ENCODE measurements at places on chromosomes 3 and 15.

DNA sequence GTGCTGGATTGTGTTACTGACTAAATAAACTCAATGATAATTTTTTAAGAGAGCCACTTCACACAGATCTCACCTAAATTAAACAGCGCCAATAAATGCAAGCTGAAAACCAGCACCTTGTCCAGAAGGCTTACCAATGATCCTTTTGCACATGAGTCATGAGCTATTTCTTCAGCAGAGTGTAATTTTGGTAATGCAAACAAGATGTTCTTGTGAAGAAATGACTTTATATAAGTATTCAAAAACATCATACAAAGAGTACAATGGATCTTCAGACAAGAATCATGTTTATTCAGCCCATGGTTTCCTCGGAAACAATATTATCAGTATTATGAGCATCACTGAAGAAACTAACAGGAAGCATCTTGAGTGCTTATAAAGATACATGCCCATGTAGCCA lies 263.8 kb upstream of the UBE2E2 start:
- DNase-seq, result no peak

DNA sequence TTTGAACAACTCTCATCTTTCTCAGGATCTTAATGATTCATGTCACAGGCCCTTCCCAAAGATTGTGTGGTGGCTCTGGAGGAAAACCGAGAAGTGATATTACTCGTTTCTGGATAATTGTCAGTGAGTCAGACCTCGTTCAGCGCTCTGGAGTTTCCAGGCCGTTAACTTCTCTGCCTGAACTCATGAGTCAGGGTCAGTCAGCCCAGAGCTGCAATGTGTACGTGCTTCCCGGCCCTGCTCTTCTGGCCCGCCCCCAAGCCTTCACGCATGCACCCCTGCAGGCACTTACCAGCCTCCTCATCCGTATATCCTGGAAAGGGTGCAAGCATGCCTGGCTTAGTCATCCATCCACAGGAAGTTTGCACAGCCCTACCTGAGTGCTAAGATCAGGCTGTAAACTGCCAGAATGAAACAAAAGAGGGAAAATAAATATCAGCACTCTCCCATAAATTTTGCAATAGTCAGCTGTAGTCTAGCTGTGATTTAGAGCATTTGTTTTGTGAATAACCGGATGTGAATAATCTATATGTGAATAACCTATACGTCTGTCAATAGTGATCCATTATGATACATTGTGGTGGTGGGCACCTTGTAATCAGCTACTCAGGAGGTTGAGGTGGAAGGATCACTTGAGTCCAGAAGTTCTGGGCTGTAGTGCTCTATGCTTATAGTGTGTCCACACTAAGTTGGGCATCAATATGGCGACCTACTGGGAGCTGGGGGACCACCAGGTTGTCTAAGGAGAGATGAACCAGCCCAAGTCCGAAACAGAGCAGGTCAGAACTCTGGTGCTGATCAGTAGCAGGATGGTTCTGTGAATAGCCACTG lies 35.3 kb upstream of the SEMA4B start:
- DNase-seq, result no peak

DNA sequence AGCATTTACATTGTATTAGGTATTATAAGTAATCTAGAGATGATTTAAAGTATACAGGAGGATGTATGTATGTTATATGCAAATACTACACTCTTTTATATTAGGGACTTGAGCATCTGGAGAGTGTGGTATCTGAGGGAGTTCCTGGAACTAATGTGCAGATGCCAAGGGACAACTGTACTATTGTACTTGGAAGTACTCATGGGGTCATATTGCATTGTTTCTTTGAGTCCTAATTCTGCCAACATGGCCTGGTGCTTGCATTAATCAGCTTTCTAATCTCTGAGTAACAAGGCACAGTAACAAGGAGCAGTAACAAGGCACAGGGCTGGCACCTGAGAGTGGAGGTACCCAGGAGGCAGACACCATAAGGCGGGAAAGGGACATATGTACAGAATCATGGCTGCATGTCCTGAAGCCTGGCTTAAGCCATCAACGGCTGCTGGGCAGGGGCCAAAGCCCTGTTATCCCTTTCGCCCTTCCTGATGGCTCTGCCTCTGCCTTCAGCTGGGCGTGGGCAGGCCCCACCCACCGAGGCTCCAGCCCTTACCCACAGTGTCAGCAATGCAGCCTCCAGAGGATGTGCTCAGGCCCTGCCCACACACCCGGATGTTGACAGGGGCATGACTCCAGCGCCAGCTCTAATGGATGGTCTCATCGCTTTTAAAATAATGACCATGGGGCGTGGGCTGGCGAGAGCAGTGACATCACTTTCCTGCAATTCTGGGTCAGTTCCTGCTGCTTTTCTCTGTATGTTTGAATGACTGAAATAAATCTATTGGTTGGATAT lies 22.9 kb downstream of the CEMIP start:
- no peak for DNase-seq

DNA sequence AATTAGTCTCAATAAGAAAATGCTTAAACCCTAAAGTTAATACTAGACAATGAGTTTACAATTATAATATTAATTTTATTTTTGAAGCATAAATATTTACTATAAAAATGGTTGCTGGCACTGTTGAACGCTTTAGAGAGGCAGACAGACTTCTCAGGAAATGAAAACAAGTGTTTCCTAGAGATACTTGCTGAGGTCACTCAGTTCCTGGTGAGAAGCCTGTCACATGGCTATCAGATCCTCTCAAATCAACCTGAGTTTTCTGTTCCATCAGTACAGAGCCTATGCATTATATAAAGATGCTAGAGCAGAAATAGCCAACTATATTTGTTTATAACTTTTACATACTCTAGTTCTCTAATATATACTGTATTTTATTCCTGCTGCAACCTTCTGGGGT lies 109.2 kb downstream of the MYO5A start:
- DNase-seq, result no peak

DNA sequence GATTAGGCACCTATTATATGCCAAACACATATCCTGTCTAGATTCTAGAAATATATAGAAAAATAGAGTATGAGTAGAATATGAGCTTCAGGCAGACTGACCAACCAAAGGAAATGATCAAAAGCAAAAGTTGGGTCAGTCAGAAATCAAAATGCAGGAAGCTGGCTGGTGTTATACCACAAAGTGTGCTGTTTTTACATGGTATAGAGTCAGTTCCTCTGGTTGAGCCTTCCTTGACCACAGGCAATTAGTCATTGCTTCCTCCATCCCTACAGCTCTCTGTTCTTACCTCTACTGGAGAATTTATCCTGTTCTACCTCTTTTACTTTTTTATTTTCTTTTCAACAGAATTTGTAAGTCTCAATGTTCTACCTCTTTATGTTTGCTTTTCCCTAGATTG lies 149.8 kb downstream of the TMCO5A start:
- no peak for DNase-seq

GRCh38 chr3:42300778-42301177 lies 34.8 kb upstream of the CCK start:
- DNase-seq, result no peak

DNA sequence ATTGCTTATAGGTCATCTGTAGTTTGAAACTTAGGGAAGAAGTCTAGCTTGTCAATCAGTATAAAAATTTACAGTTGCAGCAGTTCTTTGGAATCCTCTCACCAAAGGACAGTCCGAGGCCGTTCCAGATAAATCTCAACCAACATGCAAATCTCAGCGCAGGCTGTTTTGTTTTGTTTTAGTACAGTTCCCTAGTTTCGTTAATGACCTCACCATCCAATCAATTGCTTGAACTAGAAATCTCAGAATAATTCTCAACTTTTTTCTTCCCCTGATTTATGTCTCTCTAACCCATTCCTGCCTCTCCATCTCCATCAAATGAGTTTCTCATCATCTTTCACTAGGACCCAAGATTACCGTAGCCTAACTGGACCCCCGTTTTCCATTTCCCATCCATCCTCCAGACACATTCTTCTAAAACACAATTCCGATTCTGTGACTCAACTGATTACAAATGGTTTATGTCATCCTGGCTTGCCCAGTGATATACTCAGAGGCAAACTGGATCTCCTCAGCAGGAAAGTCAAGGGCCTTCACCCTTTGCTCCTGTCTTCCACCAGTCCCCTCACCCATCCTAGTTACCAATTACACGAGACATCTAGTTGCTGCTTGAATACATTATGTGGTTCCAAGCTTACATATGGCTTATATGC lies 1.3 kb downstream of the SMCO1 start:
- DNase-seq, result no peak

- DNase-seq, result no peak
These were observed 210.1 kb downstream of the MECOM start for GRCh38 chr3:169453256-169454059.

- DNase-seq, result no peak
These were observed 952.0 kb downstream of the AGBL1 start for GRCh38 chr15:87031540-87032230.

- no peak for DNase-seq
These were observed 359.8 kb downstream of the C3orf38 start for GRCh38 chr3:88509582-88509981.

GRCh38 chr15:99443768-99444446 lies 121.9 kb upstream of the MEF2A start:
- DNase-seq, result no peak

GRCh38 chr3:119632216-119632615 lies 28.2 kb downstream of the POPDC2 start:
- no peak for DNase-seq

DNA sequence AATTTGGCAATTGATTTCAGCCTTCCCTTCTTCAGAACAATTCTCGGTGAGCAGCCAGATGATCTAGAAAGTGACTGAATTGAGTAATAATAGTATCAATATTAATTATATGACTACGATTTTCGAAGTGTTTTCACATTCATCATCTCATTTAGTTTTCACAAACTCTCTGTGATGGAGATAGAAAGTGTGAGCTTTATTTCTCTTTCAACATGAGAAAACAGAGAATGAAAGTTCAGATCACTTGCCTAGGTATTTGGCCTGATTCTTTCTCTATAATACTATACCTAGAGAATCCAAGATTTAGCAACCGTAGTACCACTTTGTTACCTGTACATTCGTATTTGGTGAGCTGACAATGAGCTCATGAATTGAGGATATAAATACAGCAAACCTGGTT lies 739.2 kb upstream of the NR2F2 start:
- no peak for DNase-seq

DNA sequence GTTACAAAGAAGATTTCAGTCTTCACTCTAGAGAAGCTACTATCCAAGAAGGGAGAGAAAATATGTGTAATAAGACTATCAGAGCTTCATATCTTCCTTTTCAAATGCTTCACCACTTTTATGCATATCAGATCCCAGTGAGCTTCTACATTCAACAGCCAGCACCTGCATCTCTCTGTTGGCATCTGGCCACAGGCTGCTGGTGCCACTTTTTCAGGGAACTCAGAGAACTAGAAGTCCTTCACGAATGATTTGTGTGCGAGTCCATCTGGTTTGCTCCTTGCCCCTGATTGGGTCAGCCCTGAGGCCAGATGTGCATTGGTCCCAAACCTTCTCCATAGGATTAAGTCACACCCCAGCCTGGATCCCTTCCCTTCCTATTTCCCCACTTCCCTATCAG lies 22.1 kb downstream of the SNTN start:
- DNase-seq, result no peak

DNA sequence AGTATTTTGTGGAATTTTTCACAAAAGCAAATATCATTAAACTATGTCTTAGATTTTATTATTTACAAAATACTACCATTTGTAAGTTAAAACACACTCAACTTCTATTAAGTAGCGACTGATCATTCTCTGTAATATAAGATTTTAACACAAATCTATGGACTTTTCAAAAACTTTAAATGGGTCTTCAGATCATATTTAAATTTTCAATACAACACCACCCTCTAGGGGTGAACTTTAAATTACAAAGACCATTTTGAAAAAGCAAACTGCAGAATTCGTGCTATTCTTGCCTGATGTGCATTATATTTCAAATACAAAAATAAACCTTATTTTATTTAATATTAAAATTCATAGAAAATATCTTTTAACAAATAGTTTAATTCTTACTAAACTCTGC lies 8.2 kb upstream of the VGLL4 start:
- no peak for DNase-seq

Data from stimulated activated CD8-positive, alpha-beta memory T cell treated with anti-CD3 and anti-CD28 coated beads, Interleukin-7, amount 100 ng/mL, for 1 hour (primary cell).